ENCODE measurements at places on chromosomes 13 and 19.

DNA sequence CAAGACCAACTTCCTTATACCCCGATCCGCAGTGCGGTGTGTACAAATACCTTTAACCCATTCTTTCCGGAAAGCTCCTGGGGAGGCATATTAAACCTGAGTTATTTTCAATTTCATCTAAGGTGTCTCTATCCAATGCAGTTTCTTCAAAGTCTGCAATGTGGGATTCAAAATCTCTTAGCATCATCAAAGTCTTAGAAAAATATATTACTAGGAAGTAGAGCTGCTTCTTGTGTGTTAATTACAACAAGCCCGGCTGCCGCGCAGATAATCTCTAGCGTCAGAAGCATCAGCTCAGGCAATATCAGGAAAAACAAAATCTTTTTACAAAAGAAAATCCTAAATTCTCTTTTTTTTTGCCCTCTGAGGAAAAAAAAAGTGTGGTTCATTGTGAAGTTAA lies 48.1 kb downstream of the ZNF536 start:
- no peak for DNase-seq

DNA sequence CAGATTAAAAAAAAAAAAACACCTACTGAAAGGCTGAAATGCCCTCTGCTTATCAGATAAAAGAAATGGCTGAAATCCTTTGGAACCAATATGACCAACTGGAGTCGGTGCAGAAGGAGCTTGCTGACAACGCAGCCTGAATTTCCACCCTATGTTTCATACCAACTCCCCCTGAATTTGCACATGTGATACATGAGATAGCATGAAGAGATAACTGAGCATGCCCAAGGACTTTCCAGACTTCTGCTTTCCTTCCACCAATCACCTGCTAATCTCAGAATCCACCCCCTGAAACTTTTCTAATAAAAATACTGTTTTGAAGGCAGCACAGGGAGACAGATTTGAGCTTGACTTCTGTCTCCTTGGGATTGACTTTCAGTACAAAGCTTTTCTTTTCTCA lies 32.2 kb upstream of the WDFY2 start:
- no peak for DNase-seq

DNA sequence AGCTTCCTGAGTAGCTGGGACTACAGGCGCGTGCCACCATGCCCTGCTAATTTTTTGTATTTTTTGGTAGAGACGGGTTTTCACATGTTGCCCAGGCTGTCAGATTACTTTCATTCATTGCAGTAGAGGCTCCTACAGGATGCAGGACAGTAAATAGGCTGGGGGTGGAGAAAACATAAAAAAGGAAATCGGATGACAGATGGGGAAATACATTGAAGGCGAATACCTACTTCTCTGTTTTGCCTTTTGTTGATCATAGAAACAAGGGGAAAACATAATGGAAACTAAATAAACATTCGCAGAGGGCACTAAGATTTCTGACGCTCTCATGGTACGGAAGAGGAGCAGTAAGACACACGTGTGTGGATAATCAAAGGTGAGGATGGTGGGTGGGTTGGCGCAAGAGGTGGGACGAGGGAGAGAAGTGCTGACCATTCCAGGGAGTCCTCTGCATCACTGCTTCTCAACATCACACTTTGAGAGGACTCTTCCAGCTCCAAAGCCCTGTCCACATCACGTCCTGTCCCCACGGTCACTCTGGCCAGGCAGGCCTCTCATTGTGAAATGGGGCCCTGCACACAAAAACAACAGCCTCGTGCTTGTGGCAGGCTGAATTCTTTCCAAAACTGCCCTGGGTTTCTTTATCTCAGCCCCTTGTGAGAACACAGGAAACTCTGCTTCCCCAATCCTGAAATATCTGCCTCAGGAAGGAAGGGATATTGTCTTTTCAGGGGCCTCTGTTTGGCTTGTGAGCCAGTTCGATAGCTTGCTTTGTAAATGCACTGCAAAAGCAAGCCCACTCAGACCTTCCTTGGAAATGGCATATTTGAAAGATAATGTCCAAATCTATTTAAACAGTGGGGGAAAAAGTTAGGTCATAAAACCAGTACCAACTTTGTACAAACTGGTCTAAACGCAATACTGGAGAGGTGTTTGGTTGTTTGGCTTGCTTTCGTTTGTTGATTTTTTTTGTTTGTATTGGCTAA lies 188.5 kb downstream of the FOXO1 start:
- no peak for DNase-seq

- no peak for DNase-seq
Measured at GRCh38 chr13:96816874-96817273, 177.4 kb downstream of the OXGR1 start.

DNA sequence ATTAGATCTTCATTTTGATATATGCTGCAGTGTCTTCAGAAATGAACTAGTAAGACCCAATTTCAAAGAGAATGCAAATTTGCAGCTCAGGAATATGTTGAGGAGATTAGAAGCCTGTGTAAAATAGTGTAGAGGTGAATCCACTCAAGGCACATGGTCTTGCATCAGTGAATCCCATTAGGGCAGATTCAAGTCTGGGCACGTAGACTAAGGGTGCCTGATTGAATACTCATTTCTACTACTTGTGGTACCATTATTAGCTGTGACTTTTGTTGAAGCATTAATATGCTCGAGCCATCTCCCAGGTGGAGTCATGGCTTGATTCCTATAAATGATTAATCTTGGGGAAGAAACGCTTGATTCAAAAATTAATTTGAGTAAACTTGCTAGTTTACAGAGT lies 129.4 kb downstream of the AKAP11 start:
- no peak for DNase-seq

DNA sequence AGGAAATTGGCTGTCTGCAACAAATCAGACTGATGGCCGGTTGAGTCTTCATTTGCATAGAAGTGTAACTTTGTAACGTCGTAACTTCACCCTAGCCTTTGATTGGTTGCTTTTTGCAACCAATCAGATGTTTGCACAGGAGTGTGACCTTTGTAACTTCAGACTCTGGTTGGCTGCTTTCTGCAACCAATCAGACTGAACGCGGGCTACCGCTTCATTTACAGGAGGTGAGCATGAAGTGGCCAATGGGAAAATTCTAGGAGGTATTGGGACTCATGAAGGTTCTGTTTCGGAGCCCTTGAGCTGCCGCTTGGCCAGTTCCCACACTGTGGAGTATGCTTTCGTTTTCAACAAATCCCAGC lies 441 bp upstream of the ZNF559 start:
- peak; percentile 67 for DNase-seq

- no peak for DNase-seq
Measured at GRCh38 chr13:64529874-64530485, 2700.2 kb downstream of the PCDH9 start.

GRCh38 chr19:10091895-10092641 lies 6.0 kb downstream of the SHFL start:
- DNase-seq, result no peak

DNA sequence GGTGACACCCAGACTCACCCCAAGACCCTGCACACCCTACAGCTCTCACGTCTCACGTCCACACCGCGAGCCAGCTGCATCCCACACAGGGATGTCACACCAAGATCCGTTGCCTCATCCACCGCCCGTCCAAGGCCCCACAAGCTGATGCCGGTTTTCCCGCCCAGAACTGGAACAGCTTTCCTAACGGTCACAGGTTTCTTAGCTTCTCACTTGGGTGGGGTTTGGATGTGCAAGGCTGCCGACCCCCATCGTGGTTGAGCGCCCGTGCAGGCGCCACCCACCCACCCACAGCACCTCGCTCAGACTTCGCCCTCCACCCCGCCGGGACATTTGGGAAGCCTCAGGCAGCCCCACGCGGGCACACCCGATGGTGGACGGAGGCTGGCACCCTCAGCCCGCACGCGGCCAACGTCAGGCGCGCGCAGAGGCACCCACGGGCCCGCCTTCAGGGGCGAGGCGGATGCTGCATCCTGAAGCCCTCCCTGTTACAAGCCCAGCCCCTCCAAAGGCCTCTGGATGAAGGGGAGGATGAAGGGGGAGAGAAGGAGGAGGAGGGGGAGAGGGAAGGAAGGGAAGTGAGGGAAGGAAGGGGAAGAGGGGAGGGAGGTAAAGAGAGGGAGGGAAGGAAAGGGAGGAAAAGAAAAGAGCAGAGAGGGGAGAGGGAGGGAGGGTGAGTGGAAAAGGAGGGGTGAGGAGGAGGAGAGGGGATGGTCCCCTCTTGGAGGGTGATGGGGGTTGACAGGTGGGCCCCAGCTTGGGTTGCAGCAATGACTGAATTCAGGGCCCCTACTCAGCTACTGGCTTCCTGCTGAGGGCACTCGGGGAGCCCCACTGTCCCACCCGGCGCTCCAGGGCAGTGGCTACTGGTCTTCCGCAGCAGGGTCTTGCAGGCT lies 12.8 kb downstream of the ONECUT3 start:
- no peak for DNase-seq

GRCh38 chr13:71851498-71852409 lies 15.2 kb downstream of the DACH1 start:
- no peak for DNase-seq

GRCh38 chr13:64551755-64552154 lies 2678.4 kb downstream of the PCDH9 start:
- no peak for DNase-seq

- DNase-seq, result no peak
Measured at GRCh38 chr19:48878196-48879024, 6.2 kb downstream of the PPP1R15A start.

DNA sequence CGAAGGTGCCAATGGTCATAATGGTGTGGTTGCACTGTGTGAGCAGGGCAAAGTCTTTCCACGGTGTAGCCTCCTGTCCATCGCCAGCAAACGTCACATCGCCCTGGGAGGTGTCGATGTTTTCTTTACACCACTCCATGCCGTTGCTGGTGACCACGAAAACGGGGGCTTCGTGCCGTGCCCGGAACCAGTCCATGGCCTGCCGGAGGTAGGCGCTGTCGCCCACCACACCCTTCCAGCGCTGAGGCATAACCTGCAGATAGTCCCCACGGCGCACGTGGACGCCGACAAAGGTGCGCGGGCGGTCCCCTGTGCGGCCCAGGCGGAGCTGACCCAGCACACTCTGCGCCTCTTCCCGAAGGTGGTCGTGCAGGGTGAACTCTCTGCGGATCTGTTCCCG lies 2.1 kb downstream of the FUT1 start:
- no peak for DNase-seq

DNA sequence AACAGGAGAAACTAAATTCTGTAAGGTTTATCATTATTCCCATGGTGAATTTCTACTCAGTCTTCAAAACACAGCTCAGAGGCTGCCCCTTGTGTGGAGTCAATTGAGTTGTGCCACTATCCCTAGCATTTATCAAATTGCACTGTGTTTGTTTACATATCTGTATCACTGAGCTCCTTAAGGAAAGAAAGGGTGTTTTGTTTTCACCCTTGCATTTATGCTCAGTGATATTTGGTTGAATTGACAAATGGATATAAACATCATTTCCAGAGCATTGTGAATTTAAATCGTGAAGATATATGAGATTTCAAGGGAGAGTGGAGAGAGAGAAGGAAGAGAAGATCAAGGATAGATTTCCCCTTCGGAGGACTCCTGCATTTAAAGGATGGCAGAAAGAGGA lies 55.1 kb upstream of the TNFRSF19 start:
- DNase-seq, result no peak

DNA sequence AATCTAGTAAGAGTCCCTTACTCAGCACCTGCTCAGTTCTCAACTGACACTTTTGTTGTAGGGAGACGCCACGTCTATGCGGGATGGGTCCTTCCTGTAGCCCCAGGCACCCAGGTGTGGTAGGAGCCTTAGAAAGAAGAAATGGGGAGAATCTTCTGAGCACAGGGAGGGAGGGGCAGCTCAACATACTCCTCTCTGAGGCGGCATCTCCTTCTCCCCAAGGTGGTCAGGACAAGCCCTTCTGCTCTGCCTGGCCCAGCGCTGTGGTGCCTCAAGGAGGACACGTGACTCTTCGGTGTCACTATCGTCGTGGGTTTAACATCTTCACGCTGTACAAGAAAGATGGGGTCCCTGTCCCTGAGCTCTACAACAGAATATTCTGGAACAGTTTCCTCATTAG lies 1.2 kb downstream of the KIR2DL4 start:
- no peak for DNase-seq

DNA sequence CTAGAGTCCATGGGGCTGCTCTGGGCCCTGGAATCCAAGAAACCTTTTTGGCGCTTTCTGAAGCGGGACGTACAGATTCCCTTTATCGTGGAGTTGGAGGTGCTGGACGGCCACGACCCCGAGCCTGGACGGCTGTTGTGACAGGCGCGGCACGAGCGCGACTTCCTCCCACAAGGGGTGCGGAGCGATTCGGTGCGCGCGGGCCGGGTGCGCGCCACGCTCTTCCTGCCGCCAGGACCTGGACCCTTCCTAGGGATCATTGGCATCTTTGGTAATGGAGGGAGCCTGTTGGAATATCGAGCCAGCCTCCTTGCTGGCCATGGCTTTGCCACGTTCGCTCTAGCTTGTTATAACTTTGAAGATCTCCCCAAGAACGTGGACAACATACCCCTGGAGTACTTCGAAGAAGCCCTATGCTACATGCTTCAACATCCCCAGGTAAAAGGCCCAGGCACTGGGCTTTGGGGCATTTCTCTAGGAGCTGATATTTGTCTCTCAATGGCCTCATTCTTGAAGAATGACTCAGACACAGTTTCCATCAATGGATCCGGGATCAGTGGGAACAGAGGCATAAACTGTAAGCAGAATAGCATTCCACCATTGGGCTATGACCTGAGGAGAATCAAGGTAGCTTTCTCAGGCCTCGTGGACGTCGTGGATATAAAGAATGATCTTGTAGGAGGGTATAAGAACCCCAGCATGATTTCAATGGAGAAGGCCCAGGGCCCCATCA lies 3.5 kb upstream of the ZFP82 start:
- DNase-seq, result no peak

DNA sequence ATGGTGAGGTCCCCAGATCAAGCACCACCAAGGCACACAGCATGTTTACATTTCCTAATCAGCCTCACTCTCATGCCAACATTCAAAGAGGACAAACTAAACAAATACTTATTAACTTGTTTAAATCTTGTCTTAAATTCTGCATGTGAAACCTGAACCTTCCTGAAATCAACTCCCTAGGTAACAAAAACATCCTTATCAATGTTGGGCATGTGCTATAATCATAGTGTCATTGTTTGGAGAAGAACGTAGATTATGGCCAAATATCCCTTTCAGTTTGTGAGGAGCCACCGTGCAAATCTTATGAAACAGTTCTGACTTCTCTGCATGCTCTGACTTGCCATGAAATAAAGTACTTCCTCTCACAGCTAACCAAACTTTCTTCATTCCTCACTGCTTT lies 123.8 kb downstream of the NDFIP2 start:
- DNase-seq, result no peak

Data from epithelial cell of proximal tubule (primary cell).